ENCODE measurements at places on chromosomes 13 and 19.
A peak's percentile ranks its signal among the peaks of the same experiment; 100 is the strongest.

DNA sequence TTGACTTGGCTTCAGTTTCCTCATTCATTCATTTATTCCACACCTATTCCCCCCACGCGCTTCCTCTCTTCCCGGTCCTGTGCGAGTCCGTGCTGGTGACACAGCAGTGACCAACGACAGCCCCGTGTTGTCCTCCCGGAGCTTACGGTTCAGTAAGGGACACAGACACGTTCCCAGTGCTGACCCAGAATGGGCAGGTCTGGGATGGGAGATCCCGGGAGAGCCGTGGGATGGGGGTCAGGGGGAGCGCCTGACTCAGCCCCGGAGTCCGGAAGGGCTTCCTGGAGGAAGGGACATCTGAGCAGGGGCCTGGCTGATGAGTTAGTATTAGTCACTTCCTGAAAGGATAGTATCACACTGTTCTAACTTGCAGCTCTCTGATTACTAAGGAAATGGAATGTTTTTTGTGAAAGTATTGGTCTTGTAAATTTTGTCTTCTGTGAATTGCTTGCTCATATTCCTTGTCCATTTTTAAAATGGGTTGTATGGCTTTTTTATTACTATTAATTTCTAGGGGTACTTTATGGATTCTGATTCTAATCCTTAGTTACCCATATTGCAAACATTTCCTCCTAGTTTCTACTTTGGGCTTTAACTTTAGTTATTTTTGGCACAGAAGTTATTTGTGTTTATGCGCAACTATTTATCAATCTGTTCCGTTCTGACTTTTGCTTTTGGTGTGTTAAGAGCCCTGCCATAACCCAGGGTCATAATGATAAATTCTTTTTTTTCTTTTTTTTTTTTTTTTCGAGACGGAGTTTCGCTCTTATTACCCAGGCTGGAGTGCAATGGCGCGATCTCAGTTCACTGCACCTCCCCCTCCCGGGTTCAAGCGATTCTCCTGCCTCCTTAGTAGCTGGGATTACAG, 708 bp upstream of the ERCC1 start:
- DNase-seq, result no peak

DNA sequence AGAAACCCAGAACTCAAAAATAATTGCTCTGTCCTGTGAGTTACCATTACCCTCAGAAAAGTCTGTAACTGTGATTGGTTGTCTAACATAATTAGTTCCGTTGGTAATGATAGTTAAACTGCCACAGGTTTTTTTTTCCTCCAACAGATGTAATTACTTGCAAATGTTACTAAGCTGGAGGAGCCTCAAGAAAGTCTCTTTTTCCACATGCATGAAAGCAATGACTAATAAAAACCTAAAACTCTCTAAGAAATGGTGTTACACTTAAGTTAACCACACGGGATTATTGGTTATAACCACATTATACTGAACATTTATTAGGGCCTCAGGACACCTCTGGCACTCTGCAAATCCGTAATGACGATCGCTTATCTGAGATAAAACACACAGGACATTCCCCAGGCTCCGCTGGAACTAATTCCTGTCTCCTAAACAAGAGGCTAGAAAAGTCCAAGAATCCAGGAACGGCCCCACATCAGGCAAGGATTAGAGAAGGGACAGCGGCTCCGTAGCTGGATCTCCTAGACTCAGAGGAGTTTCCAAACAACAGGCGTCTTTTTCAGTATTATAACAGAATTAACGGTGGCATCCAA, 753 bp downstream of the ZNF235 start:
- no peak for DNase-seq

DNA sequence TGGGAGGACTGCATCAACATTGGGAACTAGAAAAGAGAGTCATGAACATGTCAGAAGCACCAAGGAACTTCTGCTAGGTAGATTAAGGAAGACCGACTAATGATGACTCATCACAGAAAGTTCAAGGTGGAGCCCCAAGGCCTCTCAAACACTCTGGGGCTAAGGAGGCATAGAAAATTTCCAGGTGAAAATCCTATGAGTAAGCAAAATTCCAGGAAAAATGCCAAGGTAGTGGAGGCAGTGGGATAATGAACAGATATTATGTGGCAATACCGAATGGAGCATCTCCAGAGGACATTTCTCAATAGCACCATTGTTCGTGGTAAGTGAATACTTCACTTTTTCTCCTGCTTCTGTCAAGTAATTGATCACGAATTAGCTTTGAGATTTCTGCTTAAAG, 336.5 kb downstream of the MZT1 start:
- no peak for DNase-seq

- no peak for DNase-seq
Measured at GRCh38 chr19:51156710-51157109, 14.6 kb downstream of the SIGLEC7 start.

GRCh38 chr19:46180701-46181387, 32.8 kb downstream of the IGFL2 start:
- no peak for DNase-seq

- no peak for DNase-seq
Measured at GRCh38 chr19:35315883-35316282, 13.1 kb upstream of the CD22 start.

DNA sequence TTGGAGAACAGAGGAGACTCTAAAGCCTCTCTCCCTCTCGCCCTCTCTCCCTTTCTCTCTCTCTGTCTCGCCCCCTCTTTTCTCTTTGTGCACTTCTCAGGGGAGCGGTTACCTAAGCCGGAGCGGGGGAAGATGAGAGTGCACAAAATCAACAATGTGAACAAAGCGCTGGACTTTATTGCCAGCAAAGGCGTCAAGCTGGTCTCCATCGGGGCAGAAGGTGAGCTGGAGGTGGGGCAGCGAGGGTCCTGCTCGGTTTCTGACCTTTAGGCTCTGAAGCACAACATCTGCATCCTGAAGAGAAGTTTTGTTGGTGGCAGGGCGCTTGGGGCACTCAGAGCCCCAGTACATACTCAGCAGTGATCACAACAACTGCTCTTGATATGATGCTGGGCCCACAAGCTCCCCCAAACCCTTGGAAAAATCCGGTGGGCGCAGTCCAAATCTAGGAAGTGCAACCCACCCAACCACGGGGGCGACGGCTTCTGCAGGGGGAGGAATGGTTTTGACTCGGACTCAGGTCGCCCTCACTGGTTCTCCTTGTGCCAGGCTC, 43.3 kb downstream of the CAPN12 start:
- no peak for DNase-seq

- no peak for DNase-seq
Measured at GRCh38 chr19:30686176-30686820, 314.1 kb downstream of the ZNF536 start.

DNA sequence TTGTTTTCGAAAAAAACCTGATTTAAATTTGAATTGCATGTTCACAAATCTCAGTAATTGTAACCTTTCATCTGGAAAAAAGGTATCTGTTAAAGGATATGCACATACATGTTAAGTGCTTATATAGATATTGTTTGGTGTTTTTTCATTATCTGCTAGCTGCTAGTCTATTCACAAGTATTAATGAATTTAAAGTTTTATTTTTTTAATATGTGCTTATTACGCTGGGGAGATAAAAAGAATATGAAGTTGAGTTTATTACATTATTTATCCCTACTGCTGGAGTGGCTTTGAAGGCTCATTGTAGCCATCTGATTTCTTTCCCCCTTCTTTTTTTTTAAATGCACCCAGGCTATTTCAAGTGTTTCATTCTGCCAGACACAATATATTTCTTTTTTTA, 3.9 kb upstream of the MAB21L1 start:
- DNase-seq, result no peak

- no peak for DNase-seq
Measured at GRCh38 chr13:62483774-62484173, 1068.1 kb upstream of the PCDH20 start.

DNA sequence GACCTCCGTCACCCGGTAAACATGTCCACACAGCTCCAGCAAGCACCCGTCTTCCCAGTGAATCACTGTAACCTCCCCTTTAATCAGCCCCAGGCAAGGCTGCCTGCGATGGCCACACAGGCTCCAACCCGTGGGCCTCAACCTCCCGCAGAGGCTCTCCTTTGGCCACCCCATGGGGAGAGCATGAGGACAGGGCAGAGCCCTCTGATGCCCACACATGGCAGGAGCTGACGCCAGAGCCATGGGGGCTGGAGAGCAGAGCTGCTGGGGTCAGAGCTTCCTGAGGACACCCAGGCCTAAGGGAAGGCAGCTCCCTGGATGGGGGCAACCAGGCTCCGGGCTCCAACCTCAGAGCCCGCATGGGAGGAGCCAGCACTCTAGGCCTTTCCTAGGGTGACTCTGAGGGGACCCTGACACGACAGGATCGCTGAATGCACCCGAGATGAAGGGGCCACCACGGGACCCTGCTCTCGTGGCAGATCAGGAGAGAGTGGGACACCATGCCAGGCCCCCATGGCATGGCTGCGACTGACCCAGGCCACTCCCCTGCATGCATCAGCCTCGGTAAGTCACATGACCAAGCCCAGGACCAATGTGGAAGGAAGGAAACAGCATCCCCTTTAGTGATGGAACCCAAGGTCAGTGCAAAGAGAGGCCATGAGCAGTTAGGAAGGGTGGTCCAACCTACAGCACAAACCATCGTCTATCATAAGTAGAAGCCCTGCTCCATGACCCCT, 9.0 kb upstream of the CEACAM5 start:
- DNase-seq, result no peak

DNA sequence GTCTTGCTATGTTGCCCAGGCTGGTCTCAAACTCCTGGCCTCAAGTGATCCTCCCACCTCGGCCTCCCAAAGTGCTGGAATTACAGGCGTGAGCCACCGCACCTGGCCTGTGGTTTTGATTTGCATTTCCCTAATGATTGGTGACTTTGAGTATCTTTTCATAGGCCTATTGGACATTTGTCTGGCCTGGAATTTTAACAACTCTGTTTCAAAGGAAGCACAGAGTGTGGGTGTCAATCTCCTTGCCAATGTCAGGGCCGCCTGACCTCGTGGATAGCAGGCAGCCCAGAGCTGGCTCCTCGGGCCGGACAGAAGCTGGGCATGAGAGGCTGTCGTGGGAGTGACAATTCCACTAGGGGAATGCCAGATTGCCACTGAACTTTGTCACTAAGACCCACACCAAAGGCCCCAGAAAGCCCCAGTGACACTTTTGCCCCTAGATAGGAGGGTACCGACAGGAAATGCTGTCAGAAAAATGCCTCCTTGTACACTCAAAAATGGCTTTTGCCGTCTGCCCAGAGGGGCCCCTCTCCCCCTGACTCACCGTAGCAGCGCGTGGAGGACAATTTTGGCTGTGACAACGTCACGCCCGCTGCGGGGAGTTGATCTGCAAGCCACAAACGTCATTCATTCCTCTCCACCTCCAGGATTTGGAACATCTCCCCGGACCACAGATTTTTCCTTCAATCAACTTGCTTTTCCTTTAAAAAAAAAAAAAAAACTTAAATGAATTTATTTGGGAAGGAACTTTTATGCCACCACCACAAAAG, 11.7 kb upstream of the ADGRE5 start:
- peak; percentile 85 for DNase-seq

All from activated CD4-positive, alpha-beta T cell treated with anti-CD3 and anti-CD28 coated beads, Interleukin-2, amount 50 U/mL, for 24 hours (primary cell).